NCI-H1694 (cell line): ENCODE measurements at places on chromosomes 5 and 9.

DNA sequence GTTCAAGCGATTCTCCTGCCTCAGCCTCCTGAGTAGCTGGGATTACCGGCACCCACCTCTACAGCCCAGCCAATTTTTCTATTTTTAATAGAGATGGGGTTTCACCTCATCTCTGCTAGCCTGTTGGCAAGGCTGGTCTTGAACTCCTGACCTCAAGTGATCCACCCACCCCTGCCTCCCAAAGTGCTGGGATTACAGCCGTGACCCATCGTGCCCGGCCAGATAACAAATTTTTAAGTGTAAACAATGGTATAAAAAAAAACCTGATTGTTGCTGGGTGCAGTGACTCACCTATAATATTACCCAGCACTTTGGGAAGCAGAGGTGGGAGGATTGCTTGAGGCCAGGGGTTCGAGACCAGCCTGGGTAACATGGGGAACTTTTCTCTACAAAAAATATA is 28.0 kb upstream of the N4BP3 start:
- DNase-seq: no peak

DNA sequence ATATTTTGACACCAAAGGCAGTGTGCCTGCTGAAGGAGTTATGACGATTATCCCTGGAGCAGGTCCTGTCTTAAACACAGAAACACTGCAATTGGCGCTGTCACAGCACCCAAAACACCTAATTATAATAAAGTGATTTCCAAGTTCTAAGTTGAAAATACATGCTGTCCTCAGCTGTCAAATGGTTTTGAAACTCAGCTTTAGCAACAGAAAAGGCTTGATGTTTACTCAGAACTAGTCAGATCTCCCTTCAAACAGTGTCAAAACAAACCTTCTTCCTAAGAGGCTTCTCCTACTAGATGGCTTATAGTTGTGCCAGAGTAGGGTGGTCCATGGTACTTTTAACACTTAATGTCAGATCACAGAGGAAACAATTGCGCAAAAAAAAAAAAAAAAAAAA is 87.2 kb upstream of the IRX1 start:
- no peak for DNase-seq

- no peak for DNase-seq
Observed at GRCh38 chr9:137710704-137711103, 91.9 kb downstream of the EHMT1 start.

DNA sequence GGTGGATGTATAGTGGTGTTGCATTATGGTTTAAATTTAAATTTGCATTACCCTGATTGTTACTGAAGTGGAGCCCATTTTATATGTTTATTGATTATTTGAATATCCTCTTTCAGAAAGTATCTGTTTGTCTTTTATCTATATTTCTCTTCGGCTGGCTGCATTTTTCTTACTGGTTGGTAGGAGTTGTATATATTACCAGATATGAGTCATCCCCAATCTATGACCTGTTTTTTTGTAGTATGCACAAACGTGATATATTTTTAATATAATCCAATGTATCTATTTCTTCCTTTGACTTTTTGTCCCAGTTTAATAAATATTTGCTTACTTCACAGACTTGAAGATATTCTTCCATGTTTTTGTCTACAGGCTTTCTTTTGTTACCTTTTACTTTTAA is 29.3 kb upstream of the CAMK4 start:
- DNase-seq: no peak

GRCh38 chr9:92385477-92385876 is 18.9 kb downstream of the OGN start:
- no peak for DNase-seq

GRCh38 chr5:51131266-51131665 is 252.0 kb upstream of the ISL1 start:
- DNase-seq: no peak

- peak; percentile 71 for DNase-seq
Observed at GRCh38 chr9:137462986-137463930, 4.1 kb upstream of the NSMF start.

GRCh38 chr9:2024888-2025782 is 10.0 kb downstream of the SMARCA2 start:
- no peak for DNase-seq

- DNase-seq: no peak
Observed at GRCh38 chr5:36854402-36855140, 22.0 kb upstream of the NIPBL start.

DNA sequence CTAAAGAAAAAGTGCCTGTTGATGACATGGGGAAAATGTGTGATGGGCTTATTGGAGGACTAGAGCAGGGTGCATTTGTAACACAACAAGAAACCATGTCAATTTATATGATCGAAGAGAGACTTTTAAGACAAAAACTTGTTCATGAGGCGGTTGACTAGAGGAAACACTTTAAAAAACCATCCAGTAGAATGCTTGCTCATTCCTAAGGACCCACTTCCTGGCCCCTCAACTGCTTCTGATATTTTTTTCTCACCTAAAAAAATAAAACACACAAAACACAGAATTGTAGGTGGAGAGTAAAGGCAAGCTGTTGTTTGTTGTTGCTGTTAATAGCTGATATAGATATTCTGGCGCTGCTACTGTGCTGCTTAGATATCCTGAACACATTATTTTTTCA is 50.6 kb downstream of the SPIN1 start:
- no peak for DNase-seq

GRCh38 chr5:67774267-67774552 is 441.3 kb upstream of the PIK3R1 start:
- DNase-seq: no peak

DNA sequence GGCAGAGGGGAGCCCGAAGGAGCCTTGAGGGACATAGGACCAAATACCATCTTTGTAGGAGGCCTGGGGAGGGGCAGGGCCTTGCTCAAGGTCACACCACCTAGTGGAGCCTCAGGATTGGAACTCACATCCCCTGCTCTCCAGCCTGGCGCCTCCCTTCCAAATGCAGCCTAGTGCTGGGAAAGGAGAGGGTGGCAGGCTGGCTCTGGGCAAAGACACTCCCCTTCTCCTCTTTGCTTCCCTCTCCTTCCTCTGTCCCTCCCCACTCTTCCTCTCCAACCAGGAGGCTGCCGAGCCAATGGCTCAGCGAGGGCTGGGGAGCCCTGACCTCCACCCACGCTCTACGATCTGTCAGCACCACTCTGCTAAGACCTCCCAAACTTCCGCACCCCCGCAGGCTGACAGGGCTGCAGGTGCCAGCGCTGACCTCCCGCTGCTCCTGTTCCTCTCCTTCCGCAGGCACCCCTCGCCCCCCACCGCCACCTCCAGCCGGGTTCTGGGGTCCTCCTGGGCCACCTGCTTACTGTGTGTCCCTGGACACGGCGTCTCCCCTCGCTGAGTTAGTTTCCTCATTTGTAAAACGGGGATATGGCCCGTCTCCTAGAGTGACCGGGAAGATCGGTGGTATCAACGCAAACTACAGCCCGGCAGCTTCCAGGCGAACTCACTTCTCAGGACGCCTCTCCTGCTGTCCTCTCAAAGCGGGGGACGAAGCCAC is 52.9 kb downstream of the C9orf50 start:
- peak; percentile 50 for DNase-seq

- DNase-seq: no peak
Observed at GRCh38 chr9:70641631-70642030, 227.2 kb upstream of the KLF9 start.

- DNase-seq: no peak
Observed at GRCh38 chr9:97534961-97535594, 33.6 kb downstream of the TMOD1 start.

DNA sequence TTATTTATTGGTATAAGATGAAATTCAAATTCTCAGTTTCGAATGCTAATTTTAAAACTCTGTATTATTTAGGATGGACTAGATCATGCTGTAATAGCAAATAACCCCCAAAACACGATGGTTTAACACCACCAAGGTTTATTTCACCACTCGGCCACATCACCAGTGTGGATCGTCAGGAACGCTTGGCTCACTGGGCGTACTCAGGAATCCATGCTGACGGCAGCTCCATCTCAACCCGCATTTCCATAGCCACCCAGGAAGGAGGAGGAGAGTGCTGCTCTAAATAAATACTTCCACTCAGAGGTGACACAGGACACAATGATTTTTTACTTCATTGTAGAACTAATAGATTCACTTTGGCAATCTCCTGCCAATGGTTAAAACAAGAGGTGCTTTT is 347.4 kb downstream of the SH3GL2 start:
- no peak for DNase-seq

DNA sequence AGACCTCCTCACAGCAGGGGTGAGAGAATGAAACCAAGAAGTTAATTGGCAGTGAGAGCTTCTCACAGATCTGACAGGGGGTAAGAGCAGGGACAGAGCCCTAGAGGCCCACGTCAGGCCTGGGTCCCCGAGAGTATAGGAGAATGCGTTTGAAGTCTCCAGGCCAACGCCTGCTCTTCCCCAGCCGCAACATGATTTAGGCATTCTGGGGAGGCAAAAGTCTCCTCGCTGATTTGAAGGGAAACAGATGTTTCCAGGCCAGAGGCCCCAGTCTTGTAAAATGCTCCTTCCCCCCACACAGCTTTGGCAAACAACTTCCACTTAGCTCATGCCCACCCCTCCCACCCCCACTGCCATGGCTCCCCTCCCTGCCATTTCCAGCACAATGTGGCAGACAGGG is 239.2 kb upstream of the TRIM32 start:
- no peak for DNase-seq

DNA sequence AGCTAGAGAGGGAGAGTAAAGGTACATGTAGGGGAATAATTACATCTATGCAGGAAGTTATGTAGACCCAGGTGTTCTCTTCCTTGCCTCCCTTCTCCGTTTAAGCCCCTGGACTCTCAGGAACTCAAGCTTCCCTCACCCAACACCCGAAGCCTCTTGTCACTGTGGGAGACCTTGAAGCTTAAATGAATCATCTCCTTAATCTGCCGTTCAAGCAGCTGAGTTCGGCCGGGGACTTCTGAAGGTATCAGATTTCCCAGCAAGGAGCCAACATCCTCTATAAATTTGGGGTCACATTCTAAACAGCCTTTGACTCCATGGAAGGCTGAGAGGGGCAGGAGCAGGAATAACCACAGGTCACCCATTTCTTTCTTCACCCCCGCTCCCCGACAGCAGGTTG is 412 bp downstream of the IZUMO3 start:
- DNase-seq: no peak

DNA sequence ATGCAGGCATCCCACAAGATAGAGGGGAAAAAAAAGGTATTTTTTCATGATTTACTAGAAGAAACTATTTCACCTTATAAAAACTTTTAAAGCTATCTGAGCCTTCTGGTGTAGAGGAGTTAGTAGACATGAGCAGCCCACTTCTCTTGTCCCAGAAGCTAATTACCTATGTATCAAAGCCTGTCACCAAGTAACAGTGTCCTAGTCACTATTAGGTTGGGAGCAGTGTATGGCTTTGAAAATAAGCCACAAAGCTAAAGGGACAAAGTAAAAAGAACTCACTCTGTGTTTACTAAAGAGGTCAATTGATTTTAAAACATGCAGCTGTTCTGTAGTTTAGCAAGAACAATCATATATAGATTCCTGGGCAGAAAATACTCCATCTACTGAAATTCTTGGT is 1286.1 kb downstream of the PTPRD start:
- DNase-seq: no peak

DNA sequence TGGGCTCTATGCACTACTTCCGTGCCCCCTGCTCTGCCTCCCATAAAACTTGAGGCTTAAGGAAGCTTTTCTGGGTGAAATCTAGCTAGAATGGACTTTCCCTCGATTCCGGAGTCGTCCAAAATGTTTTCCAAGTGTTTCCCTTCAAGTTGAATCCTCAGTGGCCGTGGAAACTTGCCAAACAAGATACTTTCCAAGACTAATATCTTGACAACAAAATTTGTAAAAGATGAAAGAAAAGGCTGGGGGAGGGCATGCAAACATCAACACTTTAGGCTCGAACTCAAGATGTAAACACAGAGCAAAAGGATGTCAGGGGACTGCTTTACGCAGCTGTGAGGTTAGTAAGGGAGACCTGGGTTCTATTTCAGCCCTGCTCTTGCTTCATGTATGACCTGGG is 482.8 kb upstream of the KLF4 start:
- no peak for DNase-seq

DNA sequence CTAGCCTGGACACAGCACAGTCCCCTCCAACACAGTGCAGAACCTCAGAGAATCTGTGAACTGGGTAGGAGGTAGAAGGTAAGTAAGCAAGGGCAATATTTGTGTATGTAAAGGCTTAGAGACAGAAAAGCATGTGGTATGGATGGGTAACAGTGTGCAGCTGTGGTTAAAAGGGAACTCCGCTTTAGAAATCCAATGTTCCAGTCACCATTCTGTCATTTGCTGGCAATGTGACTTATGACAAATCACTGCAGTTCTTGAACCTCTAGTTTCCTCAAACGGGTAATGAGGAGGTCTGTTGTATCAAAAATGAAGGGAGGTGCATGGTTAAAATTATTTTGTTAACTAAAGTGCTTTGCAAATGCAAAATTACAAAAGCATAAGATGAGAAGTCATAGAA is 125.5 kb upstream of the IFNE start:
- DNase-seq: no peak

- no peak for DNase-seq
Observed at GRCh38 chr5:148794275-148794674, 32.1 kb upstream of the ADRB2 start.

DNA sequence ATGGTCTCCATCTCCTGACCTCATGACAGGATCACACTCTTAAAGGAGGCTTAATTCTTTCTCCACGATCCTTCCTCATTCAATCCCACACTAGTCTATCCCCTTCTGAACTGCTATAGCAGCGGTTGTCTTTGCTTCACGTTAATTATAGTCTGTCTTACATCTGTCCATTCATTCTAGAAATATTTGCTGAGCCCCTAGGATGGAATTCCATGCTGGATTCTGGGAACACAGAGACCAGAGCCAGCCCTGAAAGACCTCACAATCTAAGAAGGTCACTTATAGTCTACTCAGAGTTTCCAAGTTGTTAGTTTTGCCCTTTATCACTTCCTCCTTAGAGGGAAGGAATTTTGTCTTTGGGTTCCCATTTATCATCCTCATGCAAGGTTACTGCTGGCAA is 193.5 kb downstream of the GAS1 start:
- no peak for DNase-seq

GRCh38 chr5:68365889-68366288 is 150.3 kb downstream of the PIK3R1 start:
- DNase-seq: no peak

DNA sequence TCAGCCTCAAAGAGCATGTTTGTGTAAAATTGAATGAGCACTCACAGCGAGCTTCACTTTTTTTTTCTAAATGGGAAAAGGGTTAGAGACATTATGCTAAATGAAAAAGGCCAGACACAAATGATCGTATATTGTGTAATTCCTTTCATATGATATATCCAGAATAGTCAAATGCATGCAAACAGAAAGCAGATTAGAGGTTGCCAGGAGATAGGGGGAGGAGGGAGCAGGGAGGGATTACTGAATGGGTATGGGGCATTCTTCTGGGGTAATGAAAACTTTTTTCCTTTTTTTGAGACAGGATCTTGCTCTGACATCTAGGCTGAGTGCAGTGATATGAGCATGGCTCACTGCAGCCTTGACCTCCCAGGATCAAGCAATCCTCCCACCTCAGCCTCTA is 47.1 kb downstream of the DMAC1 start:
- DNase-seq: no peak

- DNase-seq: no peak
Observed at GRCh38 chr5:73624888-73625287, 1.1 kb upstream of the ARHGEF28 start.

GRCh38 chr9:73170185-73170957 is 18.7 kb downstream of the ANXA1 start:
- no peak for DNase-seq
